RPMI8226 (cell line): ENCODE measurements at places on chromosomes 2 and 18.

DNA sequence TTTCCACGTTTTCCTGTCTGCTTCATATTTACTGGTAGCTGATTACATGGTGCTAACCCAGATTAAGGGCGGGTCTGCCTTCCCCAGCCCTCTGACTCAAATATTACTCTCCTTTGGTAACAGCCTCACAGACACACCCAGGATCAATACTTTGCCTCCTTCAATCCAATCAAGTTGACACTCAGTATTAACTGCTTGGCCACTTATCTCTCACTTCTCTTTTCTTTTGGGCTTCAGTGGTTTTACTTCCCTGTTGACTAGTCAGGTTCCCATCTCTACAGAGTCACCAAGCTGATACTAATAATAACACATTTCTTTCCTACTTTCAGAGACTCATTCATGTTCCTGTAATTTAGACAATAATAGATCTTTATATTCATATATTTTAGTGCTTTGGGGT is 302.2 kb upstream of the MAP2 start:
- peak; percentile 26 for DNase-seq

DNA sequence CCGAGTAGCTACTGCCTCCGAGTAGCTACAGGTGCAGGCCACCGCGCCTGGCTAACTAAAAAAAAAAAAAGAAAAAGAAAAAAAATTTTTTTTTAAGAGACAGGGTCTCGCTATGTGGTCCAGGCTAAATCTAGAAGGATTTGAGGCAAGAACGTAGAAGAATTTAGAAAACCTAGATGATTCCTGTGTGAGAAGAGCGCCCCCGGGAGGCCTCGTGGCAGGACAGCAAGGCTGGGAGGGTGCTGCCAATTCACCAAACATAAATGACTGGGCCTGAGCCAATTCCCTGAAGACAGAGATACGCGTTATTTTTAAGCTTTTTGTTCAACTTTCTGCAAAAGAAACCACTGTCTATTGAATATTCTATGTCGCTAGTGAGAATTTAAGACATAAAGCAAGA is 90.1 kb upstream of the TGFA start:
- peak; percentile 82 for DNase-seq

DNA sequence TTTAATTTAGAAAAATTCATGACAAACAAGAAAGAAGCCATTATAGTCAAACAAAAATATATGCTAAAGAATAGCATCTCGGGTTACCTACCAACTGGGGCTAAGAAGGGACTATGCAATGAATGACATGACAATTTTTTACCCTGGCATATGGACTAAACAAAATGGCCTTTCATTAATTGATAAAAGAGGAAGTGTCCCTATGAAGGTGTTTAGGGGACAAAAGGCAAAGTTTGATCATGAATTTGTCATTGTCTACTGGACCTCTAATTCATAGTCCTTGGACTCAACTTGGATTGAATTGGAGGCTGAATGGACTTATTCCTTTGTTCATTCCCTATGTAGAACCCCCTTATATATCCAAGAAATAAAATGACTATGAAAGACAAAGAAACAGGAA is 12.7 kb downstream of the MAIP1 start:
- no peak for DNase-seq

- DNase-seq, result peak; percentile 58
Observed at GRCh38 chr2:237723602-237724001, 75.0 kb upstream of the RBM44 start.

GRCh38 chr2:52805901-52806410 is 961.6 kb upstream of the CHAC2 start:
- no peak for DNase-seq

- no peak for DNase-seq
Observed at GRCh38 chr18:21454725-21455124, 145.8 kb downstream of the ESCO1 start.

GRCh38 chr2:13193900-13194299 is 477.2 kb downstream of the TRIB2 start:
- peak; percentile 35 for DNase-seq

DNA sequence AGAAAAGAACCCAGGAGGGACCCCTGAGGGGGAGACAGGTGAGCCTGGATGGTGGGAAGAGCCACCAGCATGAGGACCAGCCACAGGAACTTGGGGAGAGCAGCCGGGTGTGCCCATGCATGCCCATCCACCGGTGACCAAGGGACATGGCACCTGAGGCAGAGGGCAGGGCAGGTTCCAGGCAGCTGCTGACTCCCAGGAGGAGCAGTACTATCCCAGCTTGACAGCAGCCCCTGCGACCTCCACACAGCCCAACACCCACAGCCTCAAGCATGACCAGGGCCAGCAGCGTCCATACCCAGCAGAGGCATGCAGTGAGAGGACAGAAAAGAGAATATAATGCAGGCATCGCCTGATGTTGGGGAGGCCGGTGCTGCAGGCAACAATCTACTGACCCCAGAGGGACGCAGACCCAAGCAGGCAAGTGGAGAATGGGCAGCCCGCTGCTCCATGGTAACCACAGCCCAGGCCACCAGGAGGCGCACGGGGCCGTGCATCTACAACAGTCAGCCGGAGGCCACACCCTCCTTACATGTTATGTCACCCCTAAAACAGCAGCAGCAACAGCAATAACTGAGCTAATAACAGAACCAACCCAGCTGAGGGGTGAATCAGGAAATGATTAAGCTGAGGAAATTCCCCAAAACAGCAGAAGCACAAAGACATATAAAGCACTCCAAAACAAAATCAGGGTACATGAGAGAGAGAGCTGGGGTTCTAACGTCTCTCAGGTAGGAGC is 44.1 kb downstream of the ANKMY1 start:
- DNase-seq, result peak; percentile 72

- DNase-seq, result no peak
Observed at GRCh38 chr2:142756430-142756829, 121.0 kb upstream of the KYNU start.

DNA sequence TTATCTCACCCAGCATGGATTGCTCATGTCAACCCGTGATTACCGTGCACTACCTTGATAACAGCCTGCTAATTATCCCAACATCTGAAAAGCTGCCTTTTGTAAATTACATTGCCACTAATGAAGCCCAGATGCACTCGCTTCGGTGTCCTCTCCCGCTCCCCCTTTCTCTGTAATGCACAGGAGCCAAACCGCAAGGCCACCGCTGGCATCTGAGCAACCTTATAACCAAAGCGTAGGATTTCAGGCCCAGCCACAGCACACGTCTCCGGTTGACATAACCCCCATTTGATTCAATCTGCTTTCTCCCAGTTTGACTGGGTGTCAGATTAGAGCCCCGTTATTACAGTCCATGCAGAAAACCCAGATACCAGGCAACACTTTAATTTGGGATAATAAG is 341.2 kb downstream of the ALK start:
- no peak for DNase-seq

- DNase-seq, result peak; percentile 84
Observed at GRCh38 chr2:241734467-241735208, at the start of gene D2HGDH. D2HGDH (plus strand) TSS chr2:241734630; CDS start chr2:241735225, 595 bp downstream.

- peak; percentile 20 for DNase-seq
Observed at GRCh38 chr2:46909771-46910419, 5.7 kb downstream of the MCFD2 start.

GRCh38 chr18:61702007-61702406 is 190.8 kb downstream of the RNF152 start:
- DNase-seq, result no peak

DNA sequence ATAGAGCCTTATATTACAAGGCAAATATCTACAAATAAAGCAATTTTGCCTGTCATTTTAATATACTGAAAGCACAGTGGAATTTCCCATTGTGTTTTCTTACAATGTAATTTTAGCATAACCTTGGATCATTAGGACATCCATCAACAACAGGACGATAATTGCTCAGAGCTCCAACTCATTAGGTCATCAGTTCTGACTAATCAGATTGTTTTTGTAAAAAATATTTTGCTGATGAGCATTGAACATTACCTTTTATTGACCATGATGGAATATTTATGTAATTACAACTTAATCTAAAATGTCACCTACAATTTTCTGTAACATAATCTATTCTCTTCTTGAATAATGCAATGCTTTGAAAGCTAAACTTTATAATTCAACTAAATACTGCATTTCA is 215.3 kb upstream of the DSEL start:
- DNase-seq, result no peak

DNA sequence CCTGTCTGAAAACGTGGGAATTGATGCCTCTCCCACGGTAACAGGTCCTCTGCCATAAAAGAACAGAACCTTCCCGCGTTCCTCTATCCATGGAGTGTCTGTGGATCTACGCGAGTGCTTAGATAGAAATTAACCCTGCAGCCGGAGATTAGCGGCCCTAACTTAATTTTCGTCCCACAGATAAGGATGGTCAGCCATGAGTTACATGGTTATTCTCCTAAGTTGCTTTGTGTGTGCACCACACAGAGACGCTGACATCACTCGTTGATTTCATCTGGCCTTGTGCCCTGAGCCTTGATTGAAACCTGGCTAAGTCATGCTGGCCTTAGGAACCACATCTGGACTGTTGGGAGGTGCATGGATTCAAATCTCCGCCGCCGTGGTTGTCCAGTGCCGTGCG is 132.1 kb downstream of the GBX2 start:
- no peak for DNase-seq

DNA sequence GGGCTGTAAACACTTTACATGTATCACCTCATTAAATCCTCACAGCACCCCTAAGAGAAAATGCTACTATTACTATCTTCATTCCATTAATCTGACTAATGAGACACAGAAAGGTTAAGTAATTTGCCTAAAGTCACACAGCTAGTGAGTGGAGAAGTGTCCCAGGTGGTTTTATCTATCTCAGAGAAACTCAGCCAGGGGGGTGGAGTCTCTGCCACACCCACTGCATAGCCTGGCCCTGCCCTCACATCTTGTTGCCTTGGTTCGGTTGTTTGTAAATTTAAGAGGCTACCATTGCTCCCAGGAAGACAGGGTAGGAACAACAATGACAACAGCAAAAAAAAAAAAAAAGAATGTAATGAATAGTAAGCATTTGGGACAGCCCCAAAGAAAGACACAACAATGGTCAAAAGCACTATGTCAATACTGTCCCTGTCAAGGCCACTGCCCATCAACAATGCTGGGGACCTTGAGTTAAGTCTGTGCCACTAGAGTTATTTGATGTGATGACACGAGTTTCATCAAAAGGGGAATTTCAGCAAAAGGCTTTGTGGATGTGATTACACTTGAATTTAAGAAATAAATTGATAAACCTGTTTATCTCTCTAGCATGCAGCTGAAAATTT is 17.5 kb downstream of the CYRIA start:
- DNase-seq, result no peak

DNA sequence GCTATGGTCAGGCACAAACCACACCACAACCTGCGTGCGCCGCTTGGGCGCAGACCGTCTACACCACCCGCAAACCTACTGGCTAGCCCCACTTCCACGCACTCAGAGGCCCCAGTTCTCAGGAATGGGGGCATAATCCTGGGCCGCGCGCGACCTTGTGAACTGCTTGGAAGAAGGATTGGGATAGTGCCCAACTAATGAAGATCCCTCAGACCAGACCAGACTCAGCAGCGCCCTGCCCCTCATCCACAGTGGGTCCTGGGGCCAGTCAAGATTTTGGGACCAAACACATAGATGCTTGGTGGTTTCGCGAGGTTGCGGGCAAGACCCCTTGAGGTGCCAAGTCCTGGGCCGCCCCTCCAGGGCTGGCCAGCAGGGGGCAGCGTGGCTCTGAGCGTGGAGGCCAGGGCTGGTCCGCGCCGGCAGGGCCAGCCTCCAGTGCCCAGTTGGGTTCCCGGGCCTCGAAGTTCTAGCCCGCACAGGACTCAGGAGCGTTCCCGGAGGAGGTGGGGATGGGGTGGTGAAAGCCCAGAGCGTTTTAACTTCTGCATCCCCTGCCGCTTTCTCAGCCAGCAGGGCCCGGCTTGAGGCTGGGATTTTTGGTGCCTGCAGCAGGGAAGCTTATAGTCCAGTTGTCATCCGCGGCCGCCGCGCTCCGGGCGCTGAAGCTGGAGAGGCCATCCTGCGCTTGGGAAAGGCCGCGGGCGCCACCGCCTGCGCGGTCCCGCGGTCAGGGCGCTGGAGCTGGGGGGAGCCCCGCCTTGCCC is 8.3 kb downstream of the OSR1 start:
- no peak for DNase-seq

- DNase-seq, result no peak
Observed at GRCh38 chr2:174568425-174568824, 29.2 kb downstream of the WIPF1 start.
